ENCODE measurements at places on chromosomes 5 and 9. TPM values are rescaled to one million over a fixed set of nuclear protein-coding genes. Genes with fewer than 3 reads are reported as not detected.
A peak's percentile ranks its signal among the peaks of the same experiment; 100 is the strongest.

DNA sequence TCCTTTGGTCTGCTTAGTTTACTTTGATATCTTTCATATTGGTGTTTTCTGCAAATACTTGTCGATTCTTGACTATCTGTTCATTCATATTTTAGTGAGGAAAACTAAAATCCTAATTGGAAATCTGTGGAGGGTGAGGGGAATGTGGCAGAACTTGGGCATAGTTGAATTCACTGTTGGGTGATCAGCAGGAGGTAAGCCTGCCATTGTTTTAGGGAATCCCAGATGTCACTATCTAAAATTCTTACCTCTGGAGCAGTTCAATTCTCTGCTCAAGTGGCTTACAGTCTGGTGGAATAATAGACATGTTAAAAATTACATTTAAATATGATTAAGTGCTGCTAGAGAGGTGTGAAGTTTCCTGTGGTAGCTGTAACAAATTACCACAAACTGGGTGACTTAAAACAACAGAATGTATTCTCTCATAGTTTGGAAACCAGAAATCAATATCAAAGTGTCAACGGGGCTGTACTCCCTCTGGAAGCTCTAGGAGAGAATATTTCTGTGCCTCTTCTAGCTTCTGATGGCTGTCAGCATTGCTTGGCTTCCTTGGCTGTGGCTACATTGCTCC is 90.3 kb upstream of the GCNT4 start:
- no peak for DNase-seq

DNA sequence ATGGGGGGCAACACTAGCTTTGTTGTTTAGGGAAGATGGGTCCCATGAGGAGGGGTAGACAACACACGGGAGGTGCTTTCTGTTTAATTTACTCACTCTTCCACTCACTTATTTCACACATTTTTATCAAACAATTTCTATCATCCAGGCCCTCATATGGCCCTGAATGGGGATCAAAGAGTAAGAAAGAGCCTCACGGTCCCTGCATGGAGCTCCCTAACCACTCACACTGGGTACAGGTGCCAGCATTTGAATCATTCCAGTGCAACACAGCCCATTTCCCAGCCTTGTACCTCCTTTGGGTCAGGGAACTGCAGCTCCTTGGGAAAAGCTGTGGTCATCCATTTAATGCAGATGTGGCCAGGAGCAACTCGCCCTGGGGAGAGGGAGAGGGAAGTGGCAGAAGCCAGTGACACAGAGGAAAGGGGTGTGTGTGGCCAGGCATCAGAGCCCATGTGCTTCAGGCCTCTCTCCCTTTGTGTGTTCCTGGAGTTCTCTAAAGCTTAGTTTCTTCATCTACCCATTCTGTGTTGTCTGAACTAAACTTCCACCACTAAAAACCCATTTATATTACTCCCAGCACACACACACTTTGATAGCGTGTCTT is 185.4 kb downstream of the PJA2 start:
- DNase-seq: no peak

- DNase-seq: no peak
These were observed 4.8 kb downstream of the FOXI1 start for GRCh38 chr5:170110403-170111087.

- DNase-seq: no peak
These were observed 175.4 kb downstream of the RGS3 start for GRCh38 chr9:113638897-113639296.

DNA sequence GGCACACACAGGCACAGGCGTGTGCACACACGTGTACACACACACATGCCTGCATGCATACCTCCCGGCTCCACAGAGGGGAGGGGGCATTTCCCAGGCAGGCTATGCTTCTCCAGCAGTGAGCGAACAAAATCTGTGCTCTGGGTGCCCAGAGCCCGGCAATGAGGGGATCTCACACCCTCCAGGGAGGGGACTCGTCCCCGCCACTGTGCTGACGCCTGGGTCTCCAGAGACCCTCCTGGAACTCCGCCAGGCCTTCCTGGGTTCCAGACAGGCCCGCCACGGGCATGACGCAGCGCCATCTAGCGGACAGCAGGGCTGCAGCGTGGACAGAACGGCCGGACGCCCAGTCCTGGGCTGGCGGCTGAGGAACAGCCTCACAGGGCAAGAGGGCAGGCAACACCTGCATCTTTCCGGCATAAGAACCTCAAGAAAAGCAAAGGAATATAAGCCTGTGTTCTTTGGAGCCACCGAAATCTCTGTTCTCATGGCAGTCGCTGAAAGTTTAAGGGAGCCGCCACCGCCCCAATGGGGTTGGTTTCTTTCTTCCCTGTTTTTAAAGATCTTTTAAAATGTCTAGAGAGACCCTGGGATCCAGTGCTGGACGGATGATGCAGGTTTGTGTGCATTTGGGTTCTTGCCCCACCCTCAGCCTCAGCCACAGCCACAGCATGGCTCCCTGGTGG is 135.6 kb upstream of the PPP1R26 start:
- no peak for DNase-seq

DNA sequence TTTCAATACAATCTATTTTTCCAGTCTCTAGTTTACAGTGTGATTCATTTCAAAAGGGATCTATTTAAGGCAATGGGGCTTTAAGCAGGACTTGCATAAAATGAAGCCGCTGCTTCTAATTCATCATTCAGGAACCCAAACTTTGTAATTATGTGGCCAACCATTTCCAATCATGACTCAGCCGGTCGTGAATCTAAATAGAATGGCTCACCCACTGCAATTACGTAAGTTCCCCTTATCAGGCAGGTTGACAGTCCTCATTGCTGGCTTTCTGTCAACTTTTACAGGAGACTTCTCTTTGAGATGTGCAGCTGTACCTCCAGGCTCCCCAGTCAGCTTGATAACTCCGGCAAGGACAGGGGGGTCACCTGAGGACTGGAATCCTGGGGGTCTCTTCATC is 152.8 kb upstream of the DAP start:
- no peak for DNase-seq

DNA sequence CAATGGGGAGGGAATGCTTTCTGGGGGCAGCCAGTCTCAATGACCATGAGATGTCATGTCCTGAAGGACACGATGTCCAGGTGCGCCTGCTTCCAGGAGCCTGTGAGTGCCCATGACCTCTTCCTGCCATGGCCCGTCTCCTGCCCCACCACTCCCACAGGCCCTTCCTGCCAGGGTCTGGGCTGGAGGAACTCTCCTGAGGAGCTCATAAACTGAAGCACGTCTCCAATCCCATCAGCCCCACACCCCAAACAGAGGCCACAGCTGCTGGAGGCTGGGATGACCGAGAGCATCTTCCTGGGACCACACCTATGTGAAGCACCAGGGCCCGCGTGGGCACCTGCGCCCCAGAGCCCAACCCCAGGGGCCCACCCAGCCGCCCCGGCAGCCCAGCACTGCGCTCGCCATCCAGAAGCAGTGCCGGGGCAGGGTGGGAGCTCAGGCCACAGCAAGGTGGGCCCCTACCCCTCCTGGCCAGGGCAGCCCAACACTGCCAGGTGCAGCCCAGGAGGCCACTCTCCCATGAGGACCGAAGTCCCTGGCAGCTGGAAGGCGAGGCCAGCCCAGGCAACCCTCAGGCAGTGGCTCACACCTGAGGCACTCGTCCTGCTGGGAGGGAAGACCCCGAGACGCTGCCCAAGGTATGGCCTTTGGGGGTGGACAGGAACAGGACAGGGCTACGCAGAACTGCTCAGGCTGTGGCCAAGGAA is 53.9 kb upstream of the UBAC1 start:
- no peak for DNase-seq

GRCh38 chr5:68250661-68251298 is 35.2 kb downstream of the PIK3R1 start:
- DNase-seq: no peak

- DNase-seq: peak; percentile 25
These were observed at the start of gene ACSL6 for GRCh38 chr5:132011622-132012343. Gene ACSL6, minus strand, starts transcription at chr5:132011658. Its CDS starts 105 bp downstream, at chr5:132011553.

- no peak for DNase-seq
These were observed 108.7 kb downstream of the RXRA start for GRCh38 chr9:134434894-134435506.

GRCh38 chr9:12719431-12719830 is 26.2 kb downstream of the TYRP1 start:
- no peak for DNase-seq

- no peak for DNase-seq
These were observed 118.8 kb downstream of the MTX3 start for GRCh38 chr5:79872291-79872690.

CAMK2A gene
- not detected for total RNA-seq

GPBP1 gene
- total RNA-seq: 103 TPM

FAT2 gene
- not detected for total RNA-seq

SLC6A19 gene
- not detected for total RNA-seq

EDIL3 gene
- total RNA-seq: not detected

Data from T-cell (primary cell).